ENCODE measurements at places on chromosomes 12 and 14.

DNA sequence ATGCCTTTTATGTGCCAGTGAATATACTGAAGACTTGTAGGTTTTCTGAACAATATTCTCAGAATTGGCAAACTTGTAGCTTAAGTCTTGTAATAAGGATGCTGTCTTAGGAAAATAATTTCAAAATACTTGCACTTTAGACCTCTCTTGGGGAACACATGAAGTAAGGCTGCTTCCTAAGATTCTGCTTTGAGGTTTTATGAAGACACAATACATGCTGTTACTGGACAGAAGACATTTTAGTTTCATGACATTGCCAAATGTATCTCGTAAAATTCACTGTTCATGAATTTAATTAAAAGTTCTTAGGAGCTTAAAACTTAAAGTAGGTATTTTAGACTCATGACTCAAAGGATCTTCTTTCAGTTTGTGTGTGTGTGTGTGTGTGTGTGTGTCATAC lies 80.7 kb downstream of the RAD51B start:
- no peak for DNase-seq

GRCh38 chr14:51210594-51210993 lies 29.5 kb upstream of the TMX1 start:
- DNase-seq = no peak

DNA sequence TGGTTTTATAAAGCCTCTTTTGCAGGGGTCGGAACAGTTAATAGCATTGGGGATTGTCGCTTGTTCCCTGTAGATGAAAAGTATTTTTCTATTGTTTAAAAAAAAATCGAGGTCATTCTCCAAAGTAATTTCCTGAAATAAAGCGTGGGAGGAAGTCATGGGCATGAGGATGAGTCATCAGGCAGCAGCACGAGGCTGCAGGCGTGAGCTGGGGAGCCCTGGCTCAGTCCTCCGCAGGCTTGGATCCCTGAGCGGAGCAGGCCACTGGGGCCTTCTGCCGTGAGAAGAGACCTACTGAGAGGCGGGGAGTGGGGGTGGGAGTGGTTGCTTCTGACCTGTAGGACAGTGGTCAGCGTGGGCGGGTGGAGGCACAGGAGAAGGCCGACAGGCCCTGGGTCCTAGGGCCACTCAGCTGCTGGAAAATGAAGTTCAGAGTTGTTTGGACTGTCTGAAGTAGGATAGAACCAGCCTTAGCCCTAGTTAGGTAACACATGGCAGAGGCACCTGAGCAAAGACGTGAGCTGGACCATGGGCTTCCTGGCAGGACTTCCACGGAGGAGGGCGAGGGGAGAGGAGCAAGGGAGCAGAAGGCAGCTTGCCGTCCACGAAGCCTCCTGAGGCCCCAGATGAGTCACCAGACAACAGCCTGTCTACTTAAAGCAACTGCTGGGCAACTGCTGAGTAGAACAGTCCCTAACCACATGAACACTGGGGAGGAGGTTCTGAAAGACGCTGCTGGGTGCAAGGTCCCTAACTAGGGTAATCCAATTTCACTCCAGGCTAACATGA lies 21.1 kb upstream of the LGALS3 start:
- DNase-seq = peak; percentile 37

DNA sequence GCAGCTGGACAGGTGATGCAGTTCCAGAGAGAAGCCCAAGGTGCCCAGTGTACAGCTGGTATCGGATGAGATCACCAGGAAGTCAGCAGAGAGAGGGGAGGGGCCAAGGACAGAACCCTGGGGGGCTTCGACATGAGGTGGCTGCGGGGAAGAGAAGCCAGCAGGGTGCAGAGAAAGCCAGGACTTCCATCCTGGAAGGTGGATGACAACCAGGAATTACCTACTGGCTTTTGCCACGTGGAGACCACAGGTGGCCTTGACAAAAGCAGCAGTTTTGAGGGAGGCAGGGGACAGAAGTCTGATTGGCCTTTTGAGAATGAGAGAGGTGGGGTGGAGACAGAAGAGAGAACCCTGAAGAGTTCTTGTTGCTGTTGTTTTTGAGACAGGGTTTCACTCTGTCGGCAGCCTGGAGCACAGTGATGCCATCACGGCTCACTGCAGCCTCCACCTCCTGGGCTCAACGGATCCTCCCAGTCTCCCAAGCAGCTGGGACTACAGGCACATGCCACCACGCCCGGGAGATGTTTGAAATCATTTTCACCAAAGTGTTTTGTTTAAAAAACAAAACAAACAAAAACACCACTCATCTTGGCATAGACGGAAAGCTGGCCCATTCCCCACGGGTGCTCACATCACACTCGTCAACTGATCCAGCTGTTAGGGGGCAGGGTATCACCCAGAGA lies 35.2 kb downstream of the CDC42BPB start:
- DNase-seq = no peak

GRCh38 chr12:52906191-52906601 lies 1.3 kb upstream of the KRT8 start:
- DNase-seq = no peak

GRCh38 chr14:31405599-31406232 lies 14.6 kb downstream of the HEATR5A start:
- no peak for DNase-seq
